ENCODE measurements at places on chromosomes 2 and 18. TPM values are rescaled to one million over a fixed set of nuclear protein-coding genes. Genes with fewer than 3 reads are reported as not detected.

GRCh38 chr2:235005603-235006259, 53.9 kb downstream of the SH3BP4 start:
- H3K27me3 ChIP-seq, result no peaks in the 10 kb centered on the region
- H3K27ac ChIP-seq, result peak overlapping the region; percentile 44
- H3K36me3 ChIP-seq, result no peaks in the 10 kb centered on the region
- H3K4me3 ChIP-seq, result no peak overlapping the region
- DNase-seq, result no peak

DNA sequence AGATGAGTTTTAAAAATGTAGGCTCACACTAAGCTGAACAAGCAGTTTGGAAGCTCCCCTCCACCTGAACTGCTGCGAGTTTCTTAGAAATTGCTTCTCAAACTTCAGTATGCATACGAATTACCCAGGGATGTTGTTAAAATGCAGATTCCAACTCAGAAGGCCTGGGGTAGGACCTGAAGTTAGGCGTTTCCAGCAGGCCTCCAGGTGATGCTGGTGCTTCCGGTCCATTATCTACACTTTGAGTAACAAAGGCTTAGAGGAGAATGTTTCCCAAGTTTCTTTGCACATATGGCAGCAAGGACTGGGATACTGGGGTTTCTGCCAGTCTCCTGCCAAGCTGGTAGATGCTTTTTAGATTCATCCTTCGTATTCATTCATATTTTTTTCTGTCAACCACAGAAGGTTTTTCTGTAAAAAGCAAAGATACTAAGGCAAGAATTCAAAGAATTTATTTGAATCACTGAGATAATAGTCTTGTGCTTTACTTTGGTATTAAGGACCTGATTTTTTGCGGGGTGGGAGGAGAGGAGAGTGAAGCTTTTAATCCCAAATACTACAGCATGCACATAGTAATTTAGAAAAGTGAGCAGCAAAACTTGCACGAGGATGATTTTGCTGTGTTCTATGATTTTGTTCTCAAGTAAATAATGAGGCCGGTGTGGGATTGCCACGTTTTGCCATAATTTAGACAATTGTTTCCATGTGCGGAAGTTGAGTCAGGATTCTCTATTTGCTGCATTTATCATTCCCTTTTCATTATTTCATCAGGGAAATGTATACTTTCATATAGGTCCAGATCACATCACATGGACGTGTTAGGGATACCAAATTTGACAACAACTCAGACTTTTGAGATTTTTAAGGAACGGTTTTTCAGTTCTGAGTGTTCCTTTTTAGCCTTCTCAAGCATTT, 137.6 kb upstream of the SPATS2L start:
- DNase-seq, result no peak
- H3K4me3 ChIP-seq, result no peak overlapping the region
- H3K4me1 ChIP-seq, result no peaks in the 10 kb centered on the region
- no peak overlapping the region for H3K27ac ChIP-seq

DNA sequence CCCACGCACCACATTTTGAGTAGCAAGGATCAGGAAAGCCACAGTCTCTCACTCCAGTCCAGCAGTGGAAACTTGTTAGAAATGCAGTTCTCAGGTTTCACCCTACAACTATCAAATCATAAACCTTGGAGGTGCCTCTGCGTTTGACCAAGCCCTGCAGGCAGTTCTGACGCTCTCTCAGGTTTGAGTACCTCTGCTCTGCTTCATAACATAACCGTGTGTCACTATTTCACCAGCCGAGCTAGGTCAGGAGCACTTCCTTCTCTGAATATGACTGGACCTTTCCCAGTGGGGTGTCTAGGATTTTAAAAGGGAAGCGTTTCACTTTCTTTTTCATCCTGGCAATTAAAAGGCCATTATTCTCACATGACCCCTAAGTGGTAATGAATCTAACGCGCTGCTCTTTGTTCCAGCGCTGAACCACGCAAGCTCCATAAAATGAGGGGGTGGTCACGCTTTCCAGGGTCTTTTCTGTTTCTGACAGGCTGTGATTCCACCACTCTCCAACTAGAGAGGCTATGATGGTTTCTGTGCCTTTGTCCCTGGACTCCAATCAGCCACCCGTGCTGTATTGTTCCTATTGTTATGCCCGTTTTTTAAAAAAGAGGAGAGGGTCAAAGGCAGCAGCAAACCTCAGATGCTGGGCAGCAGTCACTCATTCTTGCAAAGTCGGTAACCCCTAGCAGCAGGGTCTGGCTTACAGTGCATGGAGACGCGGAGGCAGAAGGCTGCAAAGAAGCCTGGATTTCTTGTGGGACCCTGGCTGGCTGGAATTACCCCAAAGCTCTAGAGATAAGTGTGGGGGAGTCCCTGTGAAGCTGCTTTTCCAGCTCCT, 75.2 kb upstream of the CTNNA2 start:
- no peaks in the 10 kb centered on the region for H3K4me1 ChIP-seq
- H3K27me3 ChIP-seq, result no peaks in the 10 kb centered on the region
- H3K36me3 ChIP-seq, result no peaks in the 10 kb centered on the region
- H3K27ac ChIP-seq, result no peak overlapping the region
- no peak for DNase-seq

- no peaks in the 10 kb centered on the region for H3K27me3 ChIP-seq
- no peaks in the 10 kb centered on the region for H3K4me1 ChIP-seq
- no peak overlapping the region for H3K27ac ChIP-seq
- H3K36me3 ChIP-seq, result no peaks in the 10 kb centered on the region
- DNase-seq, result no peak
Observed at GRCh38 chr2:3214806-3215404, 162.7 kb downstream of the EIPR1 start.

DNA sequence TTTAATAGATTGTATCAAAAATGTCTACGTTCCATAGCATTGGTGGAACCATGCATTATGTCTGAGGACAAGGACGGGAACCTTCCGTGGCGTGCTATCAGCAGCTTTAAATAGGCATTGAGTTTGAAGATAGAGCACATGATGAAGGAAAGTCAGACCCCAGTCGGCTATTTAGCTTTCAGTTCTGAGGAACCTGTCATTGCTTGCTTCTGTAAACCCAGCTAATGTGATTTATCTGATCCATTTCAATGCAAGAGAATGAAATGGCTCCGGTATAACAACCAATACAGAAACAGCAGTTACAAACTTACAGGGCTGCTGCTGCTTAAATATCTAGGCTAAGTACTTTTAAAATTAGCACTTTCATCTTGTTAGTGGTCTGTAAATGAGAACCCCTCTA, 503.3 kb downstream of the RNF144A start:
- H3K36me3 ChIP-seq, result no peaks in the 10 kb centered on the region
- H3K4me3 ChIP-seq, result no peak overlapping the region
- no peak overlapping the region for H3K27ac ChIP-seq
- no peaks in the 10 kb centered on the region for H3K27me3 ChIP-seq
- H3K4me1 ChIP-seq, result peaks cover 4% of the 10 kb centered on the region
- DNase-seq, result no peak

GRCh38 chr2:30254685-30255001, 23.3 kb downstream of the LBH start:
- H3K4me3 ChIP-seq, result no peak overlapping the region
- DNase-seq, result no peak
- H3K27me3 ChIP-seq, result no peaks in the 10 kb centered on the region
- peak overlapping the region; percentile 33 for H3K27ac ChIP-seq
- H3K4me1 ChIP-seq, result no peaks in the 10 kb centered on the region

- H3K36me3 ChIP-seq, result no peaks in the 10 kb centered on the region
- H3K4me1 ChIP-seq, result no peaks in the 10 kb centered on the region
- no peak overlapping the region for H3K27ac ChIP-seq
- H3K27me3 ChIP-seq, result no peaks in the 10 kb centered on the region
Observed at GRCh38 chr2:236001854-236002253, 166.3 kb downstream of the GBX2 start.

- H3K36me3 ChIP-seq, result no peaks in the 10 kb centered on the region
- no peak overlapping the region for H3K4me3 ChIP-seq
- no peak for DNase-seq
- H3K4me1 ChIP-seq, result peaks cover 15% of the 10 kb centered on the region
Observed at GRCh38 chr2:105749583-105750400, 5.1 kb downstream of the NCK2 start.

DNA sequence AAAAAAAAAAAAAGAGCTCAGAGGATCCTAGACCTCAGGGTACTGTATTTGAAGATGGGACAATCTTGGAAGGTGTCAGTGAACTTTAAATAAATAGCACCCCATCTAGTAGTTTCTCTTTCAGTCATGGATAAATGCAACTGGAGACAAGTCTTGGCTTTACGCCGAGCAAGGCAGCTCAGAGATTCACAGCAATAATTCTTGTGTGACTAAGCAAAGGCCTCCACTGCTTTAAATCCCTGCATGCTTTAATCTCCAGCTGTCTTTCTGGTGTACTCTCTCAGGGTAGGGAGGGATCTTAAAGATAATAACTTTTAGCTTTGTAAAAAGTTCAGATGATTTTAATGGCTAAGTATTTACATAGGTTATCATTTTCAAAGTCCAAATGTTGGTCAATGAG, 36.3 kb downstream of the NRXN1 start:
- H3K27me3 ChIP-seq, result no peaks in the 10 kb centered on the region
- H3K36me3 ChIP-seq, result no peaks in the 10 kb centered on the region
- no peak for DNase-seq
- no peaks in the 10 kb centered on the region for H3K4me1 ChIP-seq
- no peak overlapping the region for H3K27ac ChIP-seq

DNA sequence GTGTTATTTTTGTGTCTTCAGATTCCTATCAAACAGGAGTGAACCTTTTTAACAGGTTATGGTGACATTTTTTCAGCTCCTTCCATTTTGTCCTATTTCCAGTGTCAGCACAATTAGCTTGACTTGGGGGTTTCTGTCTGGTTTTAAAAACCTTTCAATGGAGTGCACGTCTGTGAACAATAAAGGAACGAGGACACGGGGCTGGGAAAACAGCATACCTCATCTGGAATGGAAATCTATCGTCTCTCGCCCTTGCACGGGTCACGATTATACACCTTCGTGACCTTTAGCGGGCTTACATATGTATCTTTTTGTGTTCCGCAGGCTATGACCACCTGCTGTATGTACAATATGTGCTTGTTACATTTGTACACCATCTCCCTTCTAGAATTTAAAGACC, 2.3 kb upstream of the ZNF532 start:
- H3K4me3 ChIP-seq, result no peak overlapping the region
- H3K4me1 ChIP-seq, result peaks cover 11% of the 10 kb centered on the region
- no peak for DNase-seq
- no peaks in the 10 kb centered on the region for H3K27me3 ChIP-seq
- peak overlapping the region; percentile 70 for H3K27ac ChIP-seq
- no peaks in the 10 kb centered on the region for H3K36me3 ChIP-seq

DNA sequence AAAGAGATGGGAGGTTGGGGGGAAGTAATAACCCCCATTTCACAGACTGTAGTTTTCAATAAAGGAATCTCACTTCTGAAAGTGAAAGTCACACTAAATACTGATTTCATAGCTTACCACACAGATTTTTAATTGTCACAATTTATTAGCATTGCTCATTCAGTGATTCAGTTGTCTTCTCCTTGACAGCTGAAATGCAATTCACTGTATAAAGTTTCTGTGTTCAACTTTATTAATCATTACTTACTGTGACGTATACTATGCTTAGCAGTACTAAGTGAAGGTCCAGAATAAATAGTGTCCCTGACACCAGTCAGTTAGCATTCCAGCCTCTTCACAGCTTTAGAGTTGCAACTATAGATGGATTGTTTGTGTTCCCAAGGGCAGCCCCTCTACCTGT, 324.1 kb upstream of the CRIM1 start:
- peaks cover 2% of the 10 kb centered on the region for H3K27me3 ChIP-seq
- no peaks in the 10 kb centered on the region for H3K36me3 ChIP-seq
- no peak for DNase-seq
- H3K4me1 ChIP-seq, result no peaks in the 10 kb centered on the region

The VWA3B gene
- total RNA-seq, result not detected

The CHRND gene
- total RNA-seq, result not detected

All from liver (tissue), 10 donors.